ENCODE measurements at places on chromosomes 11 and 22. TPM values are rescaled to one million over a fixed set of nuclear protein-coding genes. Genes with fewer than 3 reads are reported as not detected.
A peak's percentile ranks its signal among the peaks of the same experiment; 100 is the strongest.

The RBMXL2 gene
- not detected for total RNA-seq

The CCDC88B gene
- 0.98 TPM for total RNA-seq

DNA sequence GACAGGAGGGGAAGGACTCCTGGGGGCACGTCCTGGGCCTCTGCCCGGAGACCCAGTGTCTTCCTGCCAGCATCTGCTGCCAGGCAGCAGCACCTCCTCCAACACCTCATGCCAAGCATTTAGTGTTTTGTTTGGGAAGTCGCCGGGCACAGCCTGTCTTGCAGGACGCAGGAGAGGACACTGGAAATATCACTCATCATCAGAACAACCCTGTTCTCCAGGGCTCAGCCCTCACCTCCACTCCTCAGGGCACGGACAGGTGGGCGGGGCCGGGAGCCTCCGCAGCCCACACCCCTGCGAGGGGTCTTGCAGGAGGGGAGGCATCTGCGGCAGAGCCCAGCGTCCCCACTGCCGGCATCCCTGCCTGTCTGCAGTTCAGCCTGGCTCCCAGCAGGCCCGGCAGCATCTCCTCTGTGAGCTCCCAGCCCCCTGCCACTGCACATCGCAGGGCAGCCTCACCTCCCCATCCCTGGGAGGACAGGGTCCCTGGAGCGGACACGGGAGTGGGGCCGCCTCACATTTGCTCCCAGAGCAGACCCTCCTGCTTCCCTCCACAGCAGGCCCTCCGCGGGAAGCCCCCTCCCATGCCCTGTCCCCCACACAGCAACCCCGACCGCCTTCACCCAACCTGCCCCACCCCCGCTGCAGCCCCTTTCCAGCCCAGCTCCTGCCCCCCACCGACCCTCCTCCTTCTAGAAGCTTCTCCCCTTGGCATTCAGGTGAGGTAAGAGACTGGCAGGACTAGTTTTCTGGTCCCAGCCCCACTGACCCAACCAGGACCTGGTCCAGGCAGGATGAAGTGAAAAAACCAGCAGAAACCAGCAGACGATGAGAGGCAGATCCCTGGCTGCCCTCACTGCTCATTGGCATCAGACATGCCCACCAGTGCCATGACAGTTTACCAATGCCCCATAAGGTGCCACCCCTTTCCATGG, 72.7 kb downstream of the BRD1 start:
- no peaks in the 10 kb centered on the region for H3K4me1 ChIP-seq
- no peak for DNase-seq
- no peaks in the 10 kb centered on the region for H3K27me3 ChIP-seq
- H3K4me3 ChIP-seq = no peak overlapping the region

DNA sequence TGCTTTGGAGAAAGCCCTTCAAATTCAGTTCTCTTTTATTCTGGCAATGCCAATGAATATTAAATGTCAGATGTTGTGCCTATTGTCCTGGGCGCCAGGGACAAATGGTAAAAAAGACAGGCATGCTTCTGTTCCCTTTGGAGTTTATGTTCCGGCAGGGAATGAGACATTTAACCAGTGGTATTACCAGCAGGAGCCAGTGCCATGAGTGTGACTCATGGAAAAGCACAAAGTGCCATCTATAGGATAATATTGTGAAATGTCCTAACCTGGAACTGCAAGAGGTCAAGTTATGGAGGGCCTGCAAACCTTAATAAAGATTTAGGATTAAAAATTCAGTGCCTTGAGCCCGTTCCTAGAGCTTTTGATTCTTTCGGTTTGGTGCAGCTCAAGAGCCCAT, 39.5 kb downstream of the REXO2 start:
- no peaks in the 10 kb centered on the region for H3K27me3 ChIP-seq
- no peak for DNase-seq
- no peak overlapping the region for H3K4me3 ChIP-seq
- H3K4me1 ChIP-seq = no peaks in the 10 kb centered on the region
- no peaks in the 10 kb centered on the region for H3K36me3 ChIP-seq
- no peak overlapping the region for H3K27ac ChIP-seq

DNA sequence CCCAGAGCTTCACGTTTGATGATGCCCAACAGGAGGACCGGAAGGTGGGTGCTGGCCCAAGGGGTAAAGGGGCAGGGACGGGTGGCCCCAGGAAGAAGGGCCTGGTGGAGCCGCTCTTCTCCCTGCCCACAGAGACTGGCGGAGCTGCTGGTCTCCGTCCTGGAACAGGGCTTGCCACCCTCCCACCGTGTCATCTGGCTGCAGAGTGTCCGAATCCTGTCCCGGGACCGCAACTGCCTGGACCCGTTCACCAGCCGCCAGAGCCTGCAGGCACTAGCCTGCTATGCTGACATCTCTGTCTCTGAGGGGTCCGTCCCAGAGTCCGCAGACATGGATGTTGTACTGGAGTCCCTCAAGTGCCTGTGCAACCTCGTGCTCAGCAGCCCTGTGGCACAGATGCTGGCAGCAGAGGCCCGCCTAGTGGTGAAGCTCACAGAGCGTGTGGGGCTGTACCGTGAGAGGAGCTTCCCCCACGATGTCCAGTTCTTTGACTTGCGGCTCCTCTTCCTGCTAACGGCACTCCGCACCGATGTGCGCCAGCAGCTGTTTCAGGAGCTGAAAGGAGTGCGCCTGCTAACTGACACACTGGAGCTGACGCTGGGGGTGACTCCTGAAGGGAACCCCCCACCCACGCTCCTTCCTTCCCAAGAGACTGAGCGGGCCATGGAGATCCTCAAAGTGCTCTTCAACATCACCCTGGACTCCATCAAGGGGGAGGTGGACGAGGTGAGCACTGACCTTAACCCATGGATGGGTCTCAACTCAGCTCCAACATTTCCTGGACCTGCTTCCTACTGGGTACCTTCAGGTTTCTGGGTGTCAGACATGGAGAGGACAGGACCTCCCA, 2.0 kb downstream of the RIC8A start:
- H3K4me3 ChIP-seq = peak overlapping the region; percentile 99
- H3K27me3 ChIP-seq = no peaks in the 10 kb centered on the region
- H3K36me3 ChIP-seq = peaks cover 62% of the 10 kb centered on the region
- peaks cover 41% of the 10 kb centered on the region for H3K4me1 ChIP-seq
- DNase-seq = no peak

DNA sequence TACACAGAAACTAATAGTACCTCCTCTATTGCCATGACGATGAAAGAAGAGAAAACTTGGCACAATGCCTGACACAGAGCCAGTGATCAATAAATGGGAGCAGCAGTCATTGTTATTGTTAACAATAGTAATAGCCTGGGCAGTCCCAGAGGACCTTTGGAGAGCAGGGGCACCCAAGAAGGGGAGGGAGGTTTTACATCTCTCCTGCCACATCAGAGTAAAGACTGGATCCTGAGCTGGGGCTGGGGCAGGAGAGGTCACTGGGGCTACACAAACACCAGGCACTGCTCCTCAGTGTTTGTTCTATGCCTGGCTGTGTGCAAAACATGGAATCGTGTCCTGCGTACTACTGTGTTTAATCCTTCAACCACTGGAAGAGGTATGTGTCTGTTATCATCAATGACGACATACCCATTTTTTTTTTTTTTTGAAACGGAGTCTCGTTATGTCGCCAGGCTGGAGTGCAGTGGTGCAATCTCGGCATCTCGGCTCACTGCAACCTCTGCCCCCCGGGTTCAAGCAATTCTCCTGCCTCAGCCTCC, 25.0 kb upstream of the CREB3L1 start:
- H3K4me3 ChIP-seq = no peak overlapping the region
- no peak for DNase-seq
- H3K4me1 ChIP-seq = no peaks in the 10 kb centered on the region
- H3K36me3 ChIP-seq = no peaks in the 10 kb centered on the region
- no peaks in the 10 kb centered on the region for H3K27me3 ChIP-seq

GRCh38 chr11:69221086-69221485, 65.4 kb downstream of the SMIM38 start:
- peaks cover 7% of the 10 kb centered on the region for H3K27me3 ChIP-seq
- H3K27ac ChIP-seq = no peak overlapping the region

DNA sequence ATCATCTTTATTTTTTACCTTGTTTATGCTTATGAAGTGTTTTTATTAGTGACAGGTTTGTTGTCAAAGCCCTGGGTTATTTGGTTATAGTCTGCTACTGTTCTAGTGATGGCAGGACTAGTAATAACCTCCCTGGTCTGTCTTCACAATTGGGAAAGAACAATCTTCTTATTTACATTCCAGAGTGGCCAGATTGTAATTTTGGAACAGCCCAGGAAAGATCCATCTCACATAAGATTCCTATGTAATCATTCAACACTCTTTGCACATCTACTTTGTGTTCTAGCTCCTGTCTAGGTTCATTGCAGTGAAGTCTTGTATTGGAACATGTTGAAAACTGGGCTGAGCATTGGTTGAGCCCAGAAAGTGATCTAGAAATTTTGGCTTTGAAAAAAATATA, 63.8 kb downstream of the CYB5R2 start:
- H3K27ac ChIP-seq = peak overlapping the region; percentile 35
- no peak for DNase-seq
- H3K36me3 ChIP-seq = peaks cover 5% of the 10 kb centered on the region
- H3K4me1 ChIP-seq = peaks cover 46% of the 10 kb centered on the region
- H3K4me3 ChIP-seq = no peak overlapping the region
- no peaks in the 10 kb centered on the region for H3K27me3 ChIP-seq

DNA sequence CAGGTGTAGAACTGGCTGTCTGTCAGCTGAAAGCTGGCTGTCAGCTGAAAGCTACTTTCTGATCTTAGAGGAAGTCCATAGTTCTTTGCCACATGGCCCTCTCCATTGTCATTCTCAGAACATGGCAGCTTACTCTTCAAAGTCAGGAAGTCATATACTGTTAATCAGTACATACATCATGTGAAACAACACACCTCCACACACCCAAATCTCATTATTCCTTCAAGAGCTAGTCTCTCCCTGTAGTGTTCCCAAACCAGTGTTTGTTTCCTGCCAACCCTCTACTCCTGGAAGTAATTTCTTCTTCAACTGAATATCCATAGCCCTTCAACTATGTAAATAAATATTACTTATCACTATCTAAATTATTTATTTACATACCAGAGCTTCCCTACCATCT, 58.9 kb downstream of the OR5AK2 start:
- H3K27ac ChIP-seq = no peak overlapping the region
- DNase-seq = no peak
- H3K36me3 ChIP-seq = no peaks in the 10 kb centered on the region
- no peak overlapping the region for H3K4me3 ChIP-seq
- no peaks in the 10 kb centered on the region for H3K27me3 ChIP-seq
- no peaks in the 10 kb centered on the region for H3K4me1 ChIP-seq

Measured in gastrocnemius medialis (tissue), 4 donors.